HAP-1 (cell line): ENCODE measurements at places on chromosomes 2 and 18.

DNA sequence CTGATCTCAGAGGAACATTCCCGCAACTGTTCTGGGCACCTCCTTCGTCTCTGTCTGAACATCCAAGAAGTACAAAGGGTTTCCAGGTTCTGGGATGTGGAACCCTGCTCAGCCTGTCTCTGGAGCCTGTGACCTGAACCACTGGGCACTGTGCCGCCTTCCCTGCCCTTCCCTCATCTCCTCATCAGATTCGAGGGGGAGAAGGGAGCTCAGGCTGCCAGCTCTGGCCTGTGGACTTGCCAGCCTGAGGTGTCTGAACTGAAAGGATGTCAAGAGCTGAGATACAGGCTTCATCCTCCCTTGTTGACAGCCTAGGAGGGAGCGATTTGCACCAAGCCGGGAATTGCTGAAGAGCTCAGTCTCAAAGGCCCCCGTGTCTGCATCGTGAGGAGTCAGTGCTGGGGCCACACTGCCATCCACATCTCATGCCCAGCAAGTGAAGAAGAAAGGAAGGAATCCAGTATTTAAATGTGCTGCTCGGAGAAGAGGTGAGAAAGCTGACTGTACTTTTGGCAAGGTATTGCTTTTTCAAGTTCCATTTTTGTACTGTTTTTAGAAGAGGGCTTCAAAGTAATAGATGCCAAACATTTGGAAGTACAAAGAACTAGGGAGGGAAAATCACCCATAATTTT is 12.6 kb downstream of the NEU2 start:
- DNase-seq: no peak

- no peak for DNase-seq
Observed at GRCh38 chr2:161135951-161136593, 24.2 kb upstream of the TANK start.

- DNase-seq: no peak
Observed at GRCh38 chr2:68789603-68790002, 55.0 kb downstream of the ARHGAP25 start.

DNA sequence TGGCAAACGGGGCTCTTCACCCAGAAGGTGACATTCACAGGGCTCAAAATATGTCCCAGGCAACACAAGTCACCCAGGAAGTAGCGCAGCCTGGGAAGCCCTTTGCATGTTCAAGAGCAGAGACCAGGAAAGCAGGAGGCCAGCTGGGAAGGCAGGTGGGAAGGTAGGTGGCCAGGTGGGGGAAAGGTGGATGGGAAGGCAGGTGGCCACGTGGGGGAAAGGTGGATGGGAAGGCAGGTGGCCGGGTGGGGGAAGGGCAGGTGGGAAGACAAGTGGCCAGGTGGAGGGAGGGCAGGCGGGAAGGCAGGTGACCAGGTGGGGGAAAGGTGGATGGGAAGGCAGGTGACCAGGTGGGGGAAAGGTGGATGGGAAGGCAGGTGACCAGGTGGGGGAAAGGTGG is 102.7 kb downstream of the ZNF516 start:
- no peak for DNase-seq

DNA sequence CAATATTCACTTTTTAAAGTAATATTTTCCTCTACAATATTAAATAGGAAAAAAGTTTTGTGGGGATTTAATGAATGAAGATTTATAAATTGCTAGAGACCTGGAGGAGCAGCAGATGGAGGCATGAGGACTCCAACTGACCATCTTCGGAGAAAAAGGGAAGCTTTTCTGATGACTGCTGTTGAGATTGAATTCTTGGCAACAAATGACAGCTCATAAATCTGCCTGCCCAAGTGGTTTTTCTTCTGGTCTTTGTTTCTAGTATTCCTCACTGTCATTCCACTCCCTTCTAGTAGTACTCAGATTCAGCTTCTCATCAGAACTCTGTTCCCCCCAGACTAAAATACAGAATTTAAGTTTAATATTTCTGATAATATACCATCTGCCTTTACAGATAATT is 157.0 kb downstream of the EML6 start:
- DNase-seq: no peak

DNA sequence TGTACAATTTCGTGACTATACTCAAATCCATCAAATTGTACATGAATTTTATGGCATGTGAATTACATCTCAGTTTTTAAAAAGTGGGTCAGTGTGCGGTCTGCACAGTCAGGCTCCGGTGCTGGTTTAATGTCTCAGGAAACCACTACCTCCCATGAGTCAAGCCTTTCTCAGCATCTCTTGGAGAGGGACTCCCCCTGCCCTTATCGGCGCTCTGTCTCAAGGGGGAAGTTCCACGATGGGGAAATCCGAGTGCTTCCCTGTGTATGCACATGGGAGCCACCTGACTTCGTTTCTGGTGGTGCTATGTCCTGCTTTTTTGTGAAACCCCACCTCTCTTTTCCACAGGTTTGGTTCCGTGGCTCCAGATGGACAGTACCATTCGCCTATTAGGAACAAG is 72.5 kb downstream of the ACOXL start:
- no peak for DNase-seq

DNA sequence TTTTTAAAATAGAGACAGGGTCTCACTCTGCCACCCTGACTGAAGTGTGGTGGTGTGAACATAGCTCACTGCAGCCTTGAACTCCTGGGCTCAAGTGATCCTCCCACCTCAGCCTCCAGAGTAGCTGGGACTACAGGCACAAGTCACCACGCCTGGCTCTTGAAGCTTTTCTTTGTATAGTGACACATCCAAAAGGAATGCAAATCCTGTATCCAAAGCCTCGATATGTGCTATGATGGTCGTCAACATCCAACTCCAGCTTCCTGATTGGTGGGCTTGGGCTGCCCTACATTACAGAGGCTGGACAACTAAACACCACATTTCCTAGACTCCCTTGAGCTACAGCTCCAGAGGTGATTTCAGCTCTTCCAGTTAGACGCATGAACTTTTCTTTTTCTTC is 101.7 kb upstream of the PGAP1 start:
- no peak for DNase-seq

GRCh38 chr2:174341293-174341994 is 6.7 kb downstream of the SP9 start:
- DNase-seq: peak; percentile 90

DNA sequence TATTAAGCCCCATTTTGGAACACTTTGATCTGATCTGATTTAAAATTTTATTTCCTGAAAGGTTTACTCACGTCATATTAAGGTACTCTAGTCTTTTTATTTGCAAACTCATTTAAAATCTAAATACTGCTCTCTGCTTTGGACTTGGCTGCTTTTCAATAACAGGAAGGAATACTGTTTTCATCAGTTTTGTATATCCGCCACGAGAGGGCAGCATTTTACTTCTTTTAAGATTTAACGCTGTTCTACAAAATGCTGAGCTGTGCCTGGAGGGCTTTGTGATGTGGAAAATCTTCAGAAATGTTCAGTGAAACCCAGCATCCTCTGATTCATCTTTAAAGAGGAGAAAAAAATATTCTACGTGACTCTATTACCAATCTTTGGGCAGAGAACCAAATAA is 37.5 kb upstream of the SLC38A11 start:
- DNase-seq: peak; percentile 78

DNA sequence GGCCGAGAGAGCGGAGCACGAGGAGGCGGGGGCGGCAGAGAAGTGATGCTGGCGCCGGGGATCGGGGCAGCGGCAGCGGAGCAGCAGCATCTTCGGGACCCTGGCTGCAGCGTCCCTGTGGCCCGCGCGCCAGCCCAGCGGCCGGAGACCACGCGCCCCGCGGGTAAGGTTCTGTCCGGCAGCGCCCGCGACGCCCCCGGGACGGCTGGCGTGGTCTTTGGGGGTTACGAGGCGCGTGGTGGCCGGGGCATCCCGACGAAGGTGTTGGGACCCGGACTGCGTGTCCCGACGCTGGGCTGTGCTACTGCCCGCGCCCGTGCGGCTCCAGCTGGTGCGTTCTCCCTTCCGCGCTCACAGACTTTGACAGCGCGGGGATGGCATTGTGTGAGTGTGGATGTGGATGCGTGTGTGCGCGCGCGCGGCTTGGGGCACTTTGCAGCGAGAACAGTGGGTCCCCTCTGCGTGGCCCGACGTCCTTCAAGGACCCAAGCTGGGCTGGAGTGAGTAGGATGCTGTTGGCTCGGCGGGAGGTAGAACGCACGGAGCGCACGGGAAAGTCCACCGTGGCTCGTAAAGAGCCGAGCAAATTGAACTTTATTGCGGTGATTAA is 405.0 kb downstream of the XIRP2 start:
- peak; percentile 40 for DNase-seq

DNA sequence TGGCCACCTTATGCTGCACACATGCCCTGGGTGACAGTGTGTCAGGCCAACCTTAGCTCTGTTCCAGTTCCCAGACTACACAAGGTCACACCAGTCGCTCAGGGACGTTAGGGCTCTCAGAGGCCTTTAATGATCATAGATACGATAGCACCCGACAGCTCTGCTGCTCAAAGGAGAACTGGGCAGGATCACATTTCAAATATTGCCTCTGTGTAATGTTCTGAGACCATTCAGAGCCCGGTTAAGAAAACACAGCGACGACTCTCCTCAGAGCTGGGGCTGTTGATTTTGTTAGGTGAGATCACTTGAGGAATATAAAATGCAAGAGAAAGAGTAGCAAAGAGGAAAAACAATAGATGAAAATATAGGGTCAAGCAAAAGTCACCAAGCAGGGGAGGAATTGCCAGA is 166.6 kb upstream of the TANK start:
- no peak for DNase-seq

DNA sequence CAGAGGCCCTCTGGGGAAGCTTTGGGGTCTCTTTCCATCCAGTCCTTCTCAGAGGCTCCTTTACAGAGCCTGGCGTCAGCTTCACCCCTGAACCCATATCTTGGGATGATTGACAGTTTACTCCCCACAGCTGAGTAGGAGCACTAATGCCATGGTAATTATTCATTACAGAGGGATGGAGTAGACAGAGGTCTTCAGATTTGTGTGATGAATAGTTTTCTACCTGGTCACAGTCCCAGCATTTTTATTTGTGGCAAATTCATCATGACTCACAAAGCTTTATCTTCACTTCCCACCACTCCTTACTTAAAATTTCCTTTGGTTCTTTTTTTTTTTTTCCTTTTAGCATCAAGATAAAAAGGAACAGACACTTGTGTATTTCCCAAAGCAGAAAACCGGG is 104.2 kb downstream of the CCDC85A start:
- no peak for DNase-seq

DNA sequence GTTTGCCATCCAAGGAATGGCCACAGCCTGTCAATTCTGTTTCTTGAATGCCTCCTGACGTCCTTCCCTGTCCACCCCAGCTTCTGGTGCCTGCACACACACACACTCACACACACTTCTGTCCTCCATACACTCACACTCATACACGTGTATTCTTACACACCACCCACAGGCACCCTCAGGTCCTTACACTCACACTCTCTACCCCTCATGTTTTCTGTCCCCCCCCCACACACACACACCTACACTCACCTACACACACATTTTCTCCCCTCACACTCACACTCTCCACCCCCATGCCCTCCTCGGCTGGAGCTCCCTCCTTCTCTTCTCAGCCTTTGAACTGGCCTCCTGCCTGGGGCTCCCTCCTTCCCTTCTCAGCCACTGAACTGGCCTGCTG is 148.0 kb upstream of the SALL3 start:
- DNase-seq: no peak

DNA sequence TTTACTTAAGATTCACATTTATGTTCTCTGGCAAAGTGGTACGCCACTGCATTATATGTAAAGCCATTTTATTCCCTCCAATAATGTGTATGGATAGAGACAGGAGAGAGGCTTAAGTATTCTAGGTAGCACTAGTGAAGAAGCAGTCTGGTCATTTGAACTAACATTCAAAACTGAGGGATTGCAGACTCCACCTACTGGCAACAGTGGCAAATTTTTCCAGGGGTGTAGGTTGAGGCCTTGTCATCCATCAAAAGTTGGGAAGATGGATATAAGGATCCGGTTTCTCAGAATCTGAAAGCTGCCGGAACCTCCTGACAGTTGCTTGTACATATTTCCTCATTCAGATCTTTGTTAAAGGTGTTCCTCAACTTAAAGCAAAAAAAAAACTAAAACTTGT is 465.5 kb upstream of the FSHR start:
- DNase-seq: peak; percentile 18

DNA sequence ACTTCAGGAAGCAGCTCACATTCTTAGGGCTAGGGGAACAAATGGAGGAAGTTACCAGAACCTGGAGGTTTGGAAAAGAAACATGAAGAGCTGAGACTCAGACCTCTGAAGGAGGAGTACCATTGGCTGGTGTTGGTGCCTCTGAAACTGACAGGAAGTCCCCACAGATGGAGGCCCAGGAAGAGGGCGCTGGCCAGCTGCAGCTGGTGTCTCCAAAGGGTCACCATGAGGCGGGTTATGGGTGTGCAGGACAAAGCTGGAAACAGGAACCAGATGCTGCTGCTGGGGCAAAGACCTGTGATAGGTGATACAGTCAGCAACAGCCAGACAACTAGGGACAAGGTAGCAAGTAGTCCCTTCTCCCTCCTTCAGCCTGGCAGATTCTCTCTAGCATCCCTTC is 136.5 kb upstream of the SERPINE2 start:
- no peak for DNase-seq

DNA sequence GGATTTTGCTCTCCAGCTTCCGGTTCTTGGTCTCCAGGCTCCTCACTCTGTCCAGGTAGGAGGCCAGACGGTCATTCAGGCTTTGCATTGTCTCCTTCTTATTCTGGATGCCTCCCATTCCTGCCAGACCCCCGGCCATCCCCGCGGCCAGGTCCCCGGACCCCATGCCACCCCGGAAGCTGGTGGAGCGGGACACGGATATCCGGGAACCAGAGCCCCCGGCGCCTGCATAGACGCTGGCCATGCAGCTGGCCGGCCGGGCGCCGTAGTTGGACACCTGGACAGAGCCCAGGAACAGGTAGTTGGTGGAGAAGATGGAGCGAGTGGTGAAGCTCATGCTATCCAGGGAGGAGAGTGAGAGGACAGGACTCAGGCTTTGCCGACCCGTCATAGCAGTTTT is 23.5 kb upstream of the PPP1R1C start:
- DNase-seq: no peak

DNA sequence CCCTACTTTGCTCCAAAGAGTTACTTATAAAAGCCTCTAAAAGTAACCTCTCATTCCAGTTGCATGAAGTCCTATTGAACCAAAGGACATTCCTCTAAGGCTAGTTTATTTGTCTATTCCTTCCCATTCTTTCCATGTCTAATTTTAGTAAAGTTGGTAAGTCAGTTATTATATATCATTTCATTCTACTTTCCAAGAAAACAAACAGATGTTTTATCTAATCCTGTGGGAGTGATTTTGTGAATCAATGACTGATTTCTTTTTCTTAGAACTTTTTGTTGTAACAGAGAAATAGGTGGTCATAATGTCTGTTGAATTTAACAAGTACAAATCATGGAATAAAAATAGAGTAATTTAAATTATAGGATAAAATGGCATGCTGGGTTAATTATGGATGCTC is 286.3 kb downstream of the FSIP2 start:
- DNase-seq: no peak

DNA sequence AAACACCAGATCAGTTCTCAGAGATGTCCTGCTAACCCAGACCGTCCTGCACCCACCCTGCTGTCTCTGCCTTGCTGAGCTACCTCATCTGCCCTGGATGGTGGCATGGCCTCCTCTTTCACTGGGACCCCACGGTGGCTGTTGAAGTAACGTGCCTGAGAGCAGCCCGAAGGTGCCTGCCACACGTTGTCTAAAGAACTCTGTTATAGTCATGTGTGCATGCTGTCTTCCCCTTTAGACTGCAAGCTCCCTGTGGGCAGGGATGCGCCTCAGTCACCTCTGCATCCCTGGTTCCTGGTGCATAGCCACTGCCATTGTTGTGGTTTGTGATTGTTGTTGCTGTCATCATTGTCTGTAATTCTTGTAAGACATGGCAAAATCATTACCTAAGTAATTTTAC is 235.9 kb downstream of the EIPR1 start:
- DNase-seq: no peak
